ENCODE measurements at places on chromosomes 3 and 15.

DNA sequence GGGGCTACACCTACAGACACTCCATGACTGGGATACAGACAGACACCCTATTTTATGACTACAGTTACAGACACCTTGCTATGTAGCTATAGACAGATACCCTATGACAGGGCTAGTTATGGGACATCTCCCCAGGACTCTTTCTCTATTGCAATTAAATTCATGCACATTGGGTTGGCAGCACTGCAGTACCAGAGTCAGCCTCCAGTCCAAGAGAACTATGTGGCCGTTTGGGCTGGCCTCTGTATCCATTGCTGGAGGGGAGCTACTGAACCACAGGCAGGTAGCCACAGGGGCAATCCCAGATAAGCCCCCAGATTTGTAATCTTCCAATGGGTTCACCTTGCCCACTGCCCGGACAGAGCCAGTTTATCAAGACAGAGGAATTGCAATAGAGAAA lies 108.4 kb upstream of the SPATA16 start:
- DNase-seq: no peak

- no peak for DNase-seq
Observed at GRCh38 chr3:143951351-143951971, 20.2 kb upstream of the DIPK2A start.

GRCh38 chr3:10166213-10166604 lies 1.5 kb downstream of the IRAK2 start:
- no peak for DNase-seq

GRCh38 chr15:44726568-44727484 lies 9.5 kb upstream of the TRIM69 start:
- DNase-seq: peak; percentile 93

DNA sequence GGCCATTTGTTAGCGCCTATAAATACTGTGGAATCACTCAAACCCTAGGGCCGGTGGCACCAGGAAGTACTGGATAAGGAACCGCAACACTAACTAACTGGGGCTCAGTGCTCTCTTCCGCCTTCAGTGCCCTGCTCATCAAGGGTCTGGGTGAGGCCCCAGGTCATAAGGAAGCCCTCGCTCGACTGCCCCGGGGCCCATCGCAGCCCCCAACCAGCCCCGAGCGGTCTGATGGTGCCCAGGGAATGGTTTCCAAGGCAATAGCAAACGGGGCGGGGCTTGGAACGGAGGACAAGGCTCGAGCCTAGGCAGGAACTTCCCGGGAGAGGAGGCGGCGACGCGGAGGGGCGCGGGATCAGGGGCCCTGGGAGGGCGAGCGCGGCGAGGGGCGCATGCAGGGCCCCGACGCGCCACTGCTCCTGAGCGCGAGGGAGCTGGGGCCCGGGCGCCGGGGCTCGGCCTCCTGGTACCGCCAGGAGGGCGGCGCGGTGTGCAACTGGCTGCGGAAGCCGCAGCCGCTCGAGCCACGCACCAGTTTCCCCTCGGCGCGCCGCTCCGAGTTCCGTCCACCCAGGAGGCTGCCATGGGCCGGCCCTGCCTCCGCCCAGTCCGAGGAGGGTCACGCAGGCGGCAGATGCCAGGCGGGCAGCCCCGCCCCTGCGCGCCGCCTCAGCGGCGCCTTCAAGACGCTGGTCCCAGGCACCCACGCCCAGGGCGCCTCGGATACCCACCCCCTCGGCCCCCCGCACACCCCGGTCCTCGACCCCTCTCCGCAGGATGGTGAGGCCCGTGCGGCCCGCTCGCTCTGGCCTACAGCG lies at the start of gene TTLL3:
TSS of gene TTLL3 (plus strand) at position 648 of the 818 bp plus-strand sequence. CDS start 400 bp downstream, outside the sequence.
- DNase-seq: no peak

- DNase-seq: no peak
Observed at GRCh38 chr3:34077417-34078195, 279.2 kb downstream of the PDCD6IP start.

GRCh38 chr15:80095969-80096368 lies 36.5 kb downstream of the ZFAND6 start:
- no peak for DNase-seq

GRCh38 chr3:53845881-53846133 lies 412 bp downstream of the CHDH start:
- no peak for DNase-seq

DNA sequence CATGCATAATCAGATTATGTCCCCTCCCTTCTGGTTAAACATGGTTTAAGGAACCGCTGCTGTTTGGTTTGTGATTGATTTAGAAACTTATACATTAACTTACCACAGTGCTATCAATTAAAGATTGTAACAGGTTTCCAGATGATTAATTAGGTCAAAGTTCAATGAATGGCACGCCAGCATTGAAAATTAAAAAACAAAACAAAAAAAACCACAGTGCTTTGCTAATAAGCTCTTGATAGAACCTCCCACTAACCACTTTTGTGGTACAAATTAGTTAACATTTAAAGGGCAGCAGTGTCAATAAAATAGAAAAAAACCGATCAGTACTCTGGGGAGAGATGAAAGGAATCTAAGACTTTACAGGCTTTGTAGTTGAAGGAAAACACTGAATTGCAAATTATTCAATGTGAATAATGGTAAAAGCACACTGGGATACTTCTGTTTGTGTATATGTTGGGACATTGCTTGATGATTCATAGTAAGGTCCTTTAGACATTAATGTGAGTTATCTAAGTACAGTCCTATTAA lies 7.6 kb upstream of the C3orf38 start:
- no peak for DNase-seq

DNA sequence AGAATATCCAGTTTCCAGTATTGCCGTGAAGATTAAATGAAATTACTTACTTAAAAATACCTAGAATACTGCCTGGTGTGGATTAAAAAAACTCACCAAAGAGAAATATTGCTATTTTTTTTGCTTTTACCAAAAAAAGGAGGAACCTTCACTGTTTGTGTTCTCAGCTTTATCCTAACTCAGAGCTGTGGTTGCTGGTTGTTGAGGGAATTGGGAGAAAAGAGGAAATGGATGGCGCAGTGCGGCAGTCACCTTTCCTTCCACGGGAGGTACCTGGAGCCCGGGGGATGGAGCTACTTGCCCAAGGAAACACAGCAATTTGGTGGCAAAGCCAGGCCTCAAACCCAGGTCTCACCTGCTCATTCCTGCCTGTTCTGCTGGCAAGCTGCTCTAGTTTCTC lies 270.3 kb downstream of the RPLP1 start:
- DNase-seq: no peak

- no peak for DNase-seq
Observed at GRCh38 chr3:8900869-8901268, 62.4 kb downstream of the RAD18 start.

- no peak for DNase-seq
Observed at GRCh38 chr15:42136513-42136912, 19.9 kb downstream of the PLA2G4F start.

GRCh38 chr3:84547207-84547606 lies 411.6 kb upstream of the CADM2 start:
- DNase-seq: no peak

GRCh38 chr15:62052713-62053112 lies 7.5 kb downstream of the VPS13C start:
- no peak for DNase-seq

GRCh38 chr3:127034990-127035652 lies 52.2 kb downstream of the PLXNA1 start:
- DNase-seq: no peak

DNA sequence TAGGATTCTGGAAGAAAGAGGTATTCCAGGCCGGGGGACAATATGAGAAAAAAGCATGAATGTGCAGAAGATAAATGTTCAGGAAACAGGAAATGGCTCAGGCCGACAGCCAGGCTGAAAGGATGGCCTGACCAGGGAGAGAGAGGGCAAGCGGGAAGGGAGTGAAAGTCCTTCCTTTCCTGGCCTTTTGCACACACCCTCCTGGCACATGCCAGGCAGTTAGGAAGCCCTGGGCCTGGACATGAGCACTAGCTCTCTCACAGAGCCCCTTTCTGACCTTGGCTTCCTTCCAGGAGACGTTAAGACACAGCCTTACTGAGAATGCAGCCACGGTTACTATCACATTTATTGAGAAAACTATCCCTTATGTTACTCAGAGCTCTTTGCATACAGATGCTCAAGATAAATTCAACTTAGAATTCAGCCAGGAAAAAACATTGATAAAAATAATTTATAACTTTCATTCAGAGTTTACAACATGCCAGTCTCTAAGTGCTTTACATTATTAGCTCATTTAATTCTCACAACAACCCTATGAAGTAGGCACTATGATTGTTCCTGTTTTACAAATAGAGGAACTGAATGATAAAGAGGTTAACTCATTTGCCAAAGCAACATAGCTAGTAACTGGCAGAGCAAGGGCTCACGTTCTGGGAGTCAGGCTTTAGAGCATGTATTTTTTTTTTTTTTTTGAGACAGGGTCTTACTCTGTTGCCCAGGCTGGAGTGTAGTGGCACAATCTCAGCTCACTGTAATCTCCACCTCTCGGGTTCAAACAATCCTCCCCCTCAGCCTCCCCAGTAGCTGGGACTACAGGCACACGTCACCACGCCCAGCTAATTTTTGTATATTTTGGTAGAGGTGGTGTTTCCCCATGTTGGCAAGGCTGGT lies 39.4 kb upstream of the SMAD3 start:
- no peak for DNase-seq

GRCh38 chr15:72372361-72372760 lies 3.5 kb downstream of the HEXA start:
- DNase-seq: no peak

DNA sequence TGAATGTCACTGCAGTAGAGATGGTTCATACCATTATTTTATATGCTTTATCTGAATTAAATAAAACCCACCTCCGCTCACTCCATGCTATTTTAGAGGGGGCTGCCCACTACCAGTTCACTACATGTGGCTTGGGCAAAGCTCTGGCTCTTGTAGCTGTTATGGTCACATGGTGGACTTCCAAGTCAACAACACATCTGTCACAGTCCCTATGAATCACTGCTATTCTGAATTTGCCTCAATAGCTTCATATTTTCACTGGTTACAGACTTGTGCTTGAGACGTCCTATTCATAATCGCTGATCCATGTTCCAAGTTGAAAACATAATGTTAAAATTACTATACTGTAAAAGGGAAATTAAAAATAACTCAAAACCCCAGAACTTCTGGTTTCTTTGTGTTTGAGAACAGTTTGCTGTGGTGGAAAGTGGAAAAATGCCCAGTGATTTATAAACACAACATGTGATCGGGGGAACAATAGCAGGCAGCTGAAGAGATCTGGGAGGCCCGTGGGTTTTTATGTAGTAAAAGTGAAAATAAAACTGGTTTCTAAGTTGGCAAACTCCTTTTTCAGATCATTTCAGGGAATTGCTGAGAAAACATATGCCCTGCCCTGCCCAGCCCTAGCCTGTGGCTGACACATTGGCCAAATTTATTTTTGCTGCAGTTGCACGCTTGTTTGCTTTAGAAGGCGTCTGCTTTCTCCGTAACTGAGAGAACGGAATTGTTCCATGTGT lies 128.8 kb upstream of the PRR23C start:
- peak; percentile 8 for DNase-seq

- DNase-seq: no peak
Observed at GRCh38 chr15:70097063-70097320, 725 bp downstream of the TLE3 start.

GRCh38 chr15:35320911-35321310 lies 225.1 kb downstream of the DPH6 start:
- DNase-seq: no peak

GRCh38 chr3:194133661-194134230 lies 2.2 kb upstream of the HES1 start:
- DNase-seq: no peak

DNA sequence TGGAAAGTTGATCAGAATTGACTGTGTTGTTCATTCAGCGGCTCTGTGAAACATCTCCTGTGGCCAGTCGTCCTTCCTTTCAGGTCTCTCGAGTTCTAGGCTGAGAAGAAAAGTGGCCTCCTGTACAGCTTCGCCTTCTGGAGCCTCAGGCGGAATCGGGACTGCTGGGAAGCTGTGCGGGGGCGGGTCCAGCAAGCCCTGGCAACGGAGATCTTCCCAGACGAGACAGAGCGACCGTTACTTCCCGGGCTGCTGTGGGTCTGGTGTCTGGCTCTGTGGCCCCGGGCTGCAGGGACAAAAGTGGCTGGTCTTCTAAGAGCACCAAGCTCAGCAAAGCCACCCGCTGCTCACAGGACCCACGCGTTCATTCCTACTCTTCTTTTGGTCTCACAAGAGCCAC lies 88.6 kb upstream of the CACNA2D3 start:
- DNase-seq: no peak

GRCh38 chr3:174397848-174398247 lies 461.3 kb upstream of the NAALADL2 start:
- DNase-seq: no peak

DNA sequence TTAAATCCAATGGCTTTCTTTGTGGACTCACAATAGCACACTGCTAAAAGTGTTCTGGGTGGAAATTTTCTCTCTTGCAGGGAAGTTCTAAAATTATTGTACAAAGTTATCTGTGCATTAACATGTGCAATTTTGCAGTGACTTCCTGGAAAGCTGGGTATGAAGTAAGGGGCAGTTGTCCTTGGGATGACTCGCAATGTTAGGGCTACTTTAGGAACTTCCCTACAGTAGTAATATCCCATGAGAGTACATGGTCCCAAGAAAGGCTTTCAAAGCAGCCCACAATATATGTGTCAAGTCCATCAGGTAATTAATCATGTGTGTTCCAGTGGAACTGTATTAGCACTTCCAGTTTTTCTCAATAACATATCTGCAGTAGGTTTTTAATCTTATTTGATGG lies 201.0 kb upstream of the UBE2E2 start:
- DNase-seq: no peak

DNA sequence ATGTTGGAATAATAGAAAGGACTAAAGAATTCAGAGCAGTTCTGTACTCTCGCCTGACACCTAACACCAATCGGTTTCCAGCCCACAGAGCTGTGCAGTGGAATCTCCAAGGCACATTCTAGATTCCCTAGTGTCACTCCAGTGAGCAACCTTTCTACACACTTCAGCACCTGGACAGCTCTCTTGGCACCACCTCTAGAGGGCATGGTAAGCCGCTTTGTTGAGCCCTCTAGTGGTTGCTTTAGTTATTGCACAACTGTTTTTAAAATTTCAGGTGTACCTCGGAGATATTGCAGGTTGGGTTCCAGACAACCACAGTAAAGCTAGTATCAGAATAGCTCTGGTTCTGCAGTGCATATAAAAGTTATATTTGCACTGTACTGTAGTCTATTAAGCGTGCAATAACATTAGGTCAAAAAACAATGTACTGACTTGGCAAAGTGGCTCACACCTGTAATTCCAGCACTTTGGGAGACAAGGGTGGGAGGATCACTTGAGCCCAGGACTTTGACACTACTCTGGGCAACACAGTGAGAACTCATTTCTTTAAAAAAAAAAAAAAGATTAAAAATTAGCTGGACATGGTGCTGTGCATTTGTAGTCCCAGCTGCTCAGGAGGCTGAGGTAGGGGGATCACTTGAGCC lies 26.5 kb upstream of the ERC2 start:
- DNase-seq: peak; percentile 58

DNA sequence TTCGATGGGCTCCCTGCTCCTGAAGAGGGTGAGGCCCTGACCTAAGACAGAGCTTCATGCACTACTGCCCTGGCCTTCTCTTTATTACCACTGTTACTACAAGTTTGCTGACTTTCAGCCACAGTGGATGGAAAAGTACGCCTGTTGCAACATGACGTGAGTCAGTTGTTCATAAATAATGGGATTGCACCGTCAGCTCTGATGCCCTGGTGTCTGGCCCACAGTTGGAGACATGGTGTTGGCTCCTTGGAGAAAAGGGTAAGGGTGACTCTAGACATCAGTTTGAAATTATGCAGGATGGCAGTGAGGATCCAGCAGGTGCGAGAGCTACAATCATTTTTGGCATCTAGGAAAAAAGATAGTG lies 5.5 kb downstream of the PAQR5 start:
- DNase-seq: peak; percentile 35

GRCh38 chr15:39529457-39529856 lies 51.4 kb upstream of the THBS1 start:
- DNase-seq: no peak

Measured in Panc1 (cell line).